ENCODE measurements at places on chromosomes 6 and 20.

DNA sequence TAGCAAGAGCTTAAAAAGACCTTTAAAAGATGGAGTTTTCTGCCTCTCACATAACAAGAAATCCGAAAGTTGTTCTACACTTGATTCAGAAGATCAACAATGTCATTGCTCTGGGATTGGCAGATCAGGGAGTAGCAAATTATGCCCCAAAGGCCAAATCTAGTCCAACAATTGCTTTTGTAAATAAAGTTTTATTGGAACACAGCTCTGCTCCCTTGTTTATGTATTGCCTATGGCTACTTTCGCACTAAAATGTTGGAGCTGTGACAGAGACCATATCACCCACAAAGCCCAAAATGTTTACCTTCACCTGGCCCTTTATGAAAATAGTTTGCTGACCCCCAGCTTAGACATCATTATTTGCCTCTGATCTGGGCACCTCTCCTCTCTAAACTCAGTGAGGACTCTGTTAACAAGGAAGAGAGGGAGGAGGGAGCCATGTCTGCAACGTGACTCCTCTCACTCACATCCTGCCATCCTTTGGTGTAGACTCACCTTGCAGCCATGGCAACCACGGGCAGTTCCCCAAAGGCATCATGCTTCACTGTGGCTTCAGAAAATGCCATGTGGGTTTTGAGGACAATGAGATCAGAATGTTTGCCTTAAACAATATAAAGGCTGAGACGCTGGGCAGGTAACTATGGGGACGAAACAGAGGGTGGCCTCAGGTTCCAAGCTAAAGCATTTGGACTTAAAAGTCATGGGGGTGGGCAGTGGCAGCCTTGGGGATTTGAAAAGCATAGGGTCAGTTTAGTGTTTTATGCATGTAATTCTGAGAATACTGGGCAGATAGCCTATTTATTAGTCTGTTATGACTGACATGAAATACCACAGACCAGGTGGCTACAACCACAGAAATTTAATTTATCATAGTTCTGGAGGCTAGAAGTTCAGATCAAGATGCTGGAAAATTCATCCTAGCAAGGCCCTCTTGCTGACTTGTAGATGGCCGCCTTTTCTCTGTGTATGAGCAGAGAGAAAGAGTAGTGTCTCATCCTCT is 149.7 kb upstream of the TNFAIP3 start:
- no peak for DNase-seq

DNA sequence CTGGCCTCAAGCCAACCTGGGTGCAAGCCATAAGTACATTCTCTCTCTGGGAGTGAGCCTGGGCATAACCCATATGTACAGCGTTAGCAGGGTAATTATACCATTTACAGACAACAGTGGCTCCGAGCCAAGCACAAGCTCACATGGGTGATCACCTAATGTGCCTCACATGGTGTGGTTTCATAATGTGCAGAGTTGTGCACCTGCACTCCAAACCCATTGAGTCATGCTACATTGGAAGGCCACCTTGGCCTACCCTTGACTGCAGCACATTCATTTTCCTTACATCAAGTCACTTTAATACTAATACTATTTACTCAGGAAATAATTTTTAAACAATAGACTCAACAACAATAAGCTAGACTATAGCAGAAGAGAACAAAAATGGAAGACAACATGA is 194.5 kb upstream of the PLN start:
- DNase-seq = no peak

- no peak for DNase-seq
Measured at GRCh38 chr6:158688860-158689259, 39.0 kb downstream of the SYTL3 start.

DNA sequence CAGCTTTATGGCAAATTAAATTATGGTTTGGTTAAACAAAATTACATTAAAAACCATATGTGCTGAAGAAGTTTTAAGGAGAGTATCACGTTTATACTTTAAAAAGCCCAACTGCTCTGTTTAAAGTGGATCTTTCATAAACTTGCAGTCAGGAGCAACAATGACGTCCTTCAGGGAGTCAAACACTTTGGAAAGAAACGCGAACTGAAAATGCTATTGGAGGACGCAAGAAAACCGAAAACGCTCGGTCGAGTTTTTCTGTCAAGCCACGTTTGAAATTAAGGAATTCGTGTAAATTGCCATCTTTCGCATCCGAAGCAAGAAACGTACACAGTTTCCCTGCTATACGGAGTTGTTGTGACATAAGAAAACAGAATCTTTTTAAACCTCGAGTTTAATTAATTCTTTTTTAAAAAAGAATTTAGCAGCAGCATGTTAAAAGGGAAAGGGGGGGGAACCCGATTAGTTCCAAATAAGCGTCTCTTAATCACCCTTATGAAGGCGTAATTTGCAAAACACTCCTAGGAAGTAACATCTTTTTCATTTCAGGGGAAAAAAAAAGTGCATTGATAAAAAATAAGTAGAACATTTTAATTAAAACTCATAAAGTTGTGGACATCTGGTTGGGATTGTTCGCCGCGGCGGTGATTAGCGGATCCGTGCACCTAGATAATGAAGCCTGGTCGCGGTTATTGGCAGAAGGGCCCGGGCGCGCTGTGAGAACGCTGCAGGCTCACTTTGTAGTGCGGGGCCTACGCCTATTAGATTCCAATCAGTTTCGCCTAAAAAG is 295.4 kb downstream of the TFAP2C start:
- no peak for DNase-seq

GRCh38 chr20:62506791-62507190 is 31.0 kb upstream of the GATA5 start:
- no peak for DNase-seq

Data from NCI-H1694 (cell line).